Coronary artery (tissue), 2 donors: ENCODE measurements at places on chromosomes 3 and 15.

DNA sequence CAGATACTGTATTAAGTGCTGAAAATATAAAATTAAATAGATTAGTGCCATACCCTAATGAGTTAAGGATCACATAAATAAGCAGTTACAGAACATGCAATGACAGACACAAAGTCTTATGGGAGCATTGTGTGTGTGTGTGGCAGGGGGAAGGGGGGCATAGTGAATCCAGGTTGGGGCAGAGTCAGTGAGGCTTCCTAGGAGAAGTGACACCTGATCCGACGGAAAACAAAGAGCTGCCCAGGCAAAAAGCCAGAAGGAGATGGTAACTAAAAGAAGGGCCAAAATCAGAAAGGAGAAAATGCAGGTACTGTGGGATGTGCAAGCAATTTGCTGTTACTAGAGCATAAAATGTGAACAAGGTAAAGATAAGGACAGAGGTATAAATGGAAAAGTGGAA is 80.1 kb upstream of the CHRM5 start:
- no peak for DNase-seq

GRCh38 chr3:100401674-100402041 is 319 bp downstream of the LNP1 start:
- peak; percentile 76 for DNase-seq

- DNase-seq, result no peak
Measured at GRCh38 chr3:124773351-124774326, 43.4 kb downstream of the UMPS start.

DNA sequence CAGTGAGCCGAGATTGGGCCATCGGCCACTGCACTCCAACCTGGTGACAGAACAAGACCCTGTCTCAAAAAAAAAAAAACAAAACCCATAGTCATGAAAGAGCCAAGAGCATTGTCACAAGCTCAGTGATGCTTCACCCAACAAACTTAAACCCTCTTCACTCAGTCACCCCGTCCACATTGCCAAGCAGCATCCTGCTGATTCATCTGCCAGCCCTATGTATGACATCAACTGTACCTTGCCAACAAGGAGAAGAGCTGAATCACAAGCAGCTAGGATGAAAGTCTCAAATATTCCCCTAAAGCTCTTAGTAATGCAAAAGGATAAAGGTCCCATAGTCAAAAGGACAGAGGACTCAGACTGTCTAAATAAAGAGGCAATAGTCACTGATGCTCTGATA is 90.0 kb downstream of the ANO10 start:
- DNase-seq, result no peak

GRCh38 chr3:175383813-175384212 is 524.7 kb downstream of the NAALADL2 start:
- DNase-seq, result no peak

DNA sequence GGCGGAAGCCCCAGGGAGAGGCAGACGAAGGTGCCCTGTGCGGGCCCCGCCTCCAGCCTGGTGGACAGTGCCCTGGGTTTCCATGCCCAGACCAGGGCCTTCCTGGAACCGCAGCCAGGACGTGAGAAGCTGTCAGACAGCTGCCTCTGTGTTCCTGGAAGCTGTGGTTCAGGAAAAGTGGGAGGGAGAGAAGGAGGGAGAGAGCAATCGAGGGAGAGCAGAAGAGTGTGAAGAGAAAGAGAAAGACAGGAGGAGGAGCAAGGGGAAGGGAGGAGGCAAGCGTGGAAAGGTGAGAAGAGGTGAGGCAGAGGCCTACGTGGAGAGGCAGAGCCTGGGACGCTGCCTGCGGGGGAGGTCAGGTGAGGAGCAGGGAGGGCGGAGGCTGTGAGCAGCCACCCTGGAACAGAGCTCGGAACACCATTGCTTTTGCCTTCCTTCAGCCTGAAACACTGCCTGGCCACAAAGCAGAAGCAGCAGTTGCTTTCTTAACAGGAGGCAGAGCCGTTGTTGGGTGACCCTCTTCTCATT is 18.6 kb downstream of the ZDHHC19 start:
- no peak for DNase-seq

GRCh38 chr3:136196064-136196400 is at the start of gene MSL2:
Gene MSL2 (minus strand): TSS chr3:136196335. CDS start chr3:136195113, 1,222 bp downstream.
- no peak for DNase-seq

GRCh38 chr3:29481969-29482767 is 201.3 kb downstream of the RBMS3 start:
- no peak for DNase-seq

DNA sequence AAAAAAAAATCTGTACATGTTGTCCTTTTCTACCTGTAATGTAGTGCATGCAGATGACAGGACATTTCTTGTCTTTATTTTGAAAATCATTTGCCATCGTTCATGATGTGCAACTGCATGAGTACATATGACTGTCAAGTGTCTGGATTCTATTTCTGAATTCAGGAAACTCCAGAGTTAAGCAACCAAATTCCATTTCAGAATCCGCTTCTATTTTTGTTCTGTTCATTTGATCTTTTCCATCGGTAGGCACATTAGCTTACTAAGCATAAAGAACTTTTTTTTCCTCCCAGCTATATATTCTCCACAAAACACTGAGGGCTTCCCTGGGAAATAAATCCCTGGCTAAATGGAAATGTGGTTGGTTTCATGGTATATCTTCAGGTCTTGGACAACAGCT is 365.6 kb downstream of the PTPRG start:
- DNase-seq, result no peak

DNA sequence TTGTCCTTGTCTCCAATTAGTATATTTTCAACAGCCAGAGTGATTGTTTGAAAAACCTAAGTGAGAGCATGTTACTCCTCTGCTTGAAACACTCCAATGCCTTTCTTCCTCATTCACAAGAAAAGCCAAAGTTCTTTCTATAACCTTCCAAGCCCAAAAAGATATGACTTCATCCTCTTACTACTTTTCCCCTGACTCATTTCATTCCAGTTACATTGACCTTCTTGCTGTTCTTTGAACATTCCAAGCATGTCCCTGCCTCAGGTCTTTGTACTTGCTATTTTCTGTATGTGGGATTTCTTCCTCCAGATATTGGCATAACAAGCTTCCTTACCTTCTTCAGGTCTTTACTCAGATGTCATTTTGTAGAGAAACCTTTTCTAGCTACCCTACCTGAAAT is 28.3 kb downstream of the EHHADH start:
- DNase-seq, result no peak

DNA sequence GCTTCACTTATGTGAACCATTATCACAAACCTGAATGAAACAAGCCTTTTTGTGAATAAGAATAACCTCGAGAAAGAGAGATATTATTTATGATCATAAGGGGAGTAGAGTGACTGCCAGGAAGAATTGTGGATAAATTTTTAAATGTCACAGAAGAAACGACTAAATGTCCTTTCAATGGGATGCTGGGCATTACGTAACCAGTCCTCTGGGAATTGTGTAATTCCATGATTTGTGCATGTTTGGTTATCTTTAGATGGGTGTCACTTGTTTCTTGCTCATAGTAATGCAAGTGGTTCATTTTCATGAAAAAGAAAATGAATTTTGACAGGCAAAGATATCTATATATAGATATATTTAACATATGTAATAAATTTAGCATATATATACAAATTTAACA is 379.5 kb upstream of the AGTR1 start:
- no peak for DNase-seq

DNA sequence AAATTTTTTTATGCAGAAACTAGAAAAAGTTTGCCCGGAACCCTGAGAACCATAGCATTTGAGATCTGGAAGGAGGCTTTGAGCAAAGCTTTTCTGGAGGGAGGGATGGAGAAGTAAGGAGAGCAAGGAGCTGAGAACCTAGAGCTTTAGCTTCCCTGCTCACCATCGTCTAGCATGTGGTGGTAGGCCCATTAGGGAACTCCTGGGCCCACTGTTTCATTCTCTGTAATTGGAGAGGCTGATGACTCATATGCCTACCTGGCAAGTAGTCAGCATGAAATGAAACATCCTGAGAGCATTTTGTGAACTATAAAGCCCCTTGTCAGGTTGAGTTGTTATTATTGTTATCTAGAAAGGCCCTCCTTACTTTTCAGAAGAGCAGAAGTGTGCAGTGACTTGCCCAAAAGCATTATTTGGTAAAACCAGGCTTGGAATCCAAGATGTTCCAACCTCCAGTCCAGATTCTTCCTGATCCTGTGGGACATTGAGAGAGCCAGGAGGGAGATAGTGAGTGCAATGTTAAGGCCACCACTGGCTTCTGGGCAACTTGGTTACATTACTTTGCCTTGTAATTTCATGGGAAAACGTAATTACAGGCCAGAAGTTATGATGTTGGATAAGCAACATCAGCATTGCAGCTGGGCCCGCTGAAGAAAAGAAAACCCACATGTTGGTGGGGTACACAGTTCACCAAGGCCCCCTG is 104.5 kb upstream of the BFSP2 start:
- DNase-seq, result no peak

DNA sequence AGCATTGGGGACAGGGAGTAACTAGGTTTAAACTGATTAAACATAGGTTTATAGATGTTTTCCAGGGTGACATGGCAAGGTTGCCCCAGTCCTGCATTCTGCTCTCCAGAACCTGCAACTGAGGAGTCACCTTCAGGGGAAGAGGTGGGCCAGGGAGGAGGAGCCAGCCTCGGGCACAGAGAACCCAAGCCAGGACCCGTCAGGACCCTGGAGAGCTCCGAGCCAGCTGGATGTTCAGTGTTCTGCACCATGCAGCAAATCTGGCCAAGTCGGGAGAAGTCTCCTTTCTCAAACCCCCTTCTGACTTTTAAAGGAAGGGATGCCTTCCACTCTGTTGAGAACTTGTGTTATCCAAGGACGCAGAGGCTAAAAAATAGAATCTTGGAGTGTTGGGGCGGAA is 62.1 kb upstream of the SLC6A11 start:
- peak; percentile 9 for DNase-seq

DNA sequence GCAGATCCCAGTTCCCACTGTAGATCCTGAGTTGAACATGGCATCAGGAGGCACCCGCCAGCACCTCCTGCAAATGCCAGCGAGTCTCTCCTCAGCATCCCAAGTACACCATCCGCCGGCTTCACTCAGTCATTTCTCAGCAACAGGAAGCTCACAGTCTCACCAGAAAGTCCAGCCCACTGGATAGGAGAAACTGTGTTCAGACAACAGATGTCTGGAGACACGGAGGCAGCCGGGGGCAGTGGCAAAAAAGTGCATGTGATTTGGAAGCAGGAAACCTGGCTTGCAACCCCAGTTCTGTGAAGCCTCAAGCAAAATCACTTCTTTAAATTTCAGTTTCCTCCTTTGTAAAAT is 68.7 kb downstream of the SRGAP3 start:
- DNase-seq, result no peak

- no peak for DNase-seq
Measured at GRCh38 chr3:156825795-156826143, 384 bp upstream of the LEKR1 start.

GRCh38 chr15:92807971-92808571 is 92.1 kb upstream of the CHD2 start:
- no peak for DNase-seq

- no peak for DNase-seq
Measured at GRCh38 chr3:121757812-121758545, 8.4 kb upstream of the GOLGB1 start.

GRCh38 chr15:95409211-95409610 is 921.3 kb upstream of the NR2F2 start:
- no peak for DNase-seq

DNA sequence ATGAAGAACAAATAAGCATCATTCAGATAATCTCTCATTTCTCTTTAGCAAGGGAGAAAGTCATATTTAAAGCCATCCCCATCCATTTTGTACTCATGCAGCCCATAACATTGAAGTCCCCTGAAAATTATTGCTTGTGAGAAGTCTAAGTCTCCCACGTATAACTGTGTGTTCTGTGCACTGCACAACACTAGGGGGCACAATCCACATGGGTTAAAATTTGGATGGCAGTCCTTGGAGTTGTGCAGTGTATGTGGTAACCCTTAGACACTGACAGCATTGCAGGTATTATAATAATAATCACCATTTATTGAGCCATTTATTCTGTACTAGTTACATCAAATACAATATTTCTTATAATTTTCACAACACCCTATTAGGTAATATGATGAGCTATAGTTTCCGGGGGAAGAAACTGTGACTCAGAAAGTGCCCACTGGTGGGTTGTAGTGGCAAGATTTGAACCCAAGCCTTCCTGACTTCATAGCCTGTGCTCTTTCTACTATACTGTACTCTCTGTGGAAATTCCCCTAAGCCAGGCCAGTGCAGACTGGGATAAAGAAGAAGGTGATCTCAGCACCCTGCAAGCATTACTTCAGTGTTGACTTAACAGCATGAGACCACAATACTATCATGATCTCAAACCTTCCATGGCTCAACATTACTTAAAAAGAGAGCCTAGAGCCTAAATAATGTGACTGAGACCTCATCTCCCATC is 15.7 kb downstream of the KCNAB1 start:
- DNase-seq, result no peak

- DNase-seq, result no peak
Measured at GRCh38 chr3:74048699-74049098, 424.0 kb upstream of the PDZRN3 start.

- no peak for DNase-seq
Measured at GRCh38 chr3:80688814-80689213, 921.0 kb upstream of the ROBO1 start.

DNA sequence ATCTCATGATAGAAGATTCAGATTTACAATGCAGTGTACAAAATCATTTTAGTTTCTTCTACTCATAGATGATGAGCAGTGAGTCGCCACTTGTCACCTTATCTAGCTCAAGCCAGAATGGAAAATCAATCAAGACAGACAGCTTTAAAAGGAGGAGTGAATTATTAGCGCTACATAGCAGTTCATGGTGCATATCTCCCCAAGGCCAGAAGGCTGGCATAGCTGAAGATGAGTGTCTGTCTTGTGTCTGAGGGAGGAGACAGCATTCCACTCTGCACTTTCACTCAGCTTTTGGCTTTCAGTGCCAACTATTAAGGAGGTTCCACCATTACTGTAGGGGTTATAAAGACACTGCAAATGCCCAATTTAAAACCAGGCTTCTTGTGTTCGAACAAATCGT is 804.1 kb upstream of the LMCD1 start:
- DNase-seq, result no peak

DNA sequence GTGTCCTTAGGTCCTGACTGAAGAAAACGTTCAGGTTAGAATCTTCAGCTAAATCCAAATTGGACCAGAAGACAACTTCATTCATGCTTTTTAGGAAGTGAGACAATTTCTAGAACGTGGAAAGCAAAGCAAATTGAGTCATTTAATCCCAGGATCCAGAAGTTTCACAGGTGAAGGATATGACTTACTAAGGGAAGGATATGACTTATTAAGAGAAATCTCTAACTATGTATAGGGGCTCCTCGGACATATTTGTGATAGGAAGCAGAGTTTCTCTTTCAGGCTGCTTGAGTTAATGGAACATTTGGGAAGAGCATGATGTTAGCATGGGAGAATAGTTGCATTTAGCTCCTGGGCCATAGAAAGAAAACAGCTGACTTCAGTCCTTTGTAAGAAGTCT is 16.1 kb upstream of the PLOD2 start:
- no peak for DNase-seq

DNA sequence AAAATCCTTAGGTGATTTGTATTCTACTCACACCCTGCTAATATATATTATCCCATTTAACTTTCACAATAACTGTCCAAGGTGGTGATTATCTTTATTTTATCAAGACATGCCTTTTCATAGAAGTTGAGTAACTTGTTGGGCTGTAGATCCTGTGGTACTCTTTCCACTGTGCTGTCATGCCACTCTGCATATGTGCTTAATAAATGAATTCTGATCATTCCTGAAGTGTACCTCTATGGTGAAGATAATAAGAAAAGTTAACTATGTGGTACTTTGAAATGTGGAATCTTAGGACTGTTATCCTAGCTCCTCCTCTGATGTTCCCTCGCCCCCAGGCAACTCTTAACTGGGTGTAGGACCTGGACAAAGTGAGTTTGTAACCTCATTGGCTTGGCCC is 5.2 kb downstream of the SNRK start:
- DNase-seq, result no peak

GRCh38 chr15:100043068-100043641 is 298.6 kb downstream of the ADAMTS17 start:
- no peak for DNase-seq
